CD4-positive, alpha-beta T cell treated with Interleukin-17A for 1 hour (primary cell): ENCODE measurements at places on chromosomes 11 and 22.

GRCh38 chr22:40687706-40688105 lies 8.4 kb downstream of the MCHR1 start:
- no peak for DNase-seq

DNA sequence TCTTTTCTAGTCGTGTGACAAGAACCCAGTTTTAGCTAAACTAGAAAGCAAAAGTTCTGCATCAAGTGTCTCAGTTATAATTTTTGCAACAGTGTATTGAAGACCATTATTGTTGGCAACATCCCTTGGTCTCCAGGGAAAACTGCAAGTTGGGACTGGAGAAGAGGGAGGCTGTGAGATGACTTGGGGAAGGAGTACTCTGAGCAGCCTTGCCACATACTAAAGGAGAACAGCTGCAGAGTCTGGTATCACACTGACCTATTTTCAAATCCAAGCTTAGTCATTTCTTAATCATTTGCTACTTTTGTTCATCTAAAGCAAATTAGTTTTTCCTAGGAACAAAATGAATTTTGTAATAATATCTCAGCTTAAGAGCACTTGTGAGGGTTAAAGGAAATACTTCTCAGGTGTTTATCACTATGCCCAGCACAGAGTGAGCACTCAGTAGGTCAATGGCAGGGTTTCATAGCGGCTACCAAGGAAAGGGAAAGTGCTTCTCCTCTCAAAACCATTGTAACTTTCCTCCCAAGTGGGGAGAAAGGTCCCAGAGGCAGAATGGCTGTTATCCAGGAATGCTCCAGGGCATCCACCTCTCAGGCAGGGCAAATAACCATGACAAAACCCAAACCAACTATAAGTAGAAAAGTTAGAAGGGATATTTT lies 247.1 kb downstream of the C11orf87 start:
- no peak for DNase-seq

GRCh38 chr22:44391481-44392445 lies 79.0 kb upstream of the SHISAL1 start:
- no peak for DNase-seq

- no peak for DNase-seq
Observed at GRCh38 chr11:120914601-120915000, 109.3 kb upstream of the TBCEL start.

DNA sequence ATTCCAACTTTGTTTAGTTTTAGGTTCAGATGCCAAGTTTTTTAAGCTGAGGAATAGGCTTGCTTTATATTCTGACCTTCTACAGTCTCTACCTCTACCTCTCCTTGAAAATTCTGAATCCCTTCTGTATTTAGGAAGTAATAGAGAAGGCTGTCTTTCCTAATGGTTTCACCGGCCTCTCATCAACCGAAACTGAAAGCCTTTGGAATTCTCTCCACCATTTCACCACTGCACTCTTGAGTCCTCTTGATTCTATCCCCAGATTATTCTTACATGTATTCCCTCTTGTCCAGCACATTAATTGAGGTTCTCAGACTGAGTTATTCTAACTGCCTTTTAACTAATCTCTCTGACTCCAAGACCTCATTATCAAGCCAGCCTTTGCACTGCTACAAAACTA lies 67.7 kb upstream of the PICALM start:
- DNase-seq = no peak

DNA sequence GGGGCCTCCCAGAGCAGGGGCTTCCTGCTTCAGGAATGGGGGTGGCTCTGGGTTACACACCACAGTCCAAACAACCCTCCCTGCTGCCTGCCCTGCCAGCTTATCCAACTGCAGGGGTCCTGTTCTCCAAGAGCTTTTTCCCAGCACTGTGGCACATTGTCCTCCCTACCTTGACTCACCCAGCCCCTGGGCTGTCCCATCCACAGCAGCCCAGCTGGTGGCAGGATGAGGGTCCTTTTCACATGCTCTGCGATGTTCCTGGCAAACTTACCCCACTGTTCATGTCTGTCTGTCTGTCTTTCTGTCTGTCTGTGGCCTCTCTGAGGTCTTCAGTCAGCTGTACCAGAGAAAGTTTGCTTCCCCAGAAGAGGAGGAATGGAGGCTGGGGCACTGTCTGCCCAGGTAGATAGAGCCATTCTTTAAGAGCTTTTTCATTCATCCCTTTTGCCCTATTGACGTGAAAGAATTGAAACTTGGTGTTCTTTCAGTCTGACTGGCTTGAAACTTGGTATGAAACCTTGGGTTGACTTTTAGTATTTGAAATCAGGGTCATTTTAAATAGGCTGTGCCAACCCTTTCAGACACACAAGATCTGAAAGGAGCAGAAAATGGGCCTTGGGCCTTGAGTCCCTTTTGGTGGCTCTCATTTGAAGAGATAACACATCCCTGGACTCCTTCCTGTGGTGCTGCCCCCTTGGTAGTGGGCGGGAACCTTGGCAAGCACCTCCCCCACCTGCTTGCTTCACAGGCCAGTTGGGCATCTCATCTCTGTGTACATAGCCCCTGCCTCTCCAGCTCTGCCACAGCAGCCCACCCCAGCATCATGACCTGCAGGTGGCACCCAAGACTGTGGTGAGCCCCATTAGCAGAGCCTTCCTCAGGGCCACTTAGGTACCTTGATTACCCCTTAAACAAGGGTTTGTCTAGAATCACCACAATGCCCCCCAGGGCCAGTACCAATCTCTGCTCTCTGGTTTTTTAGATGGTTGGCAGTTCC lies 74.6 kb upstream of the SUSD2 start:
- peak; percentile 57 for DNase-seq

DNA sequence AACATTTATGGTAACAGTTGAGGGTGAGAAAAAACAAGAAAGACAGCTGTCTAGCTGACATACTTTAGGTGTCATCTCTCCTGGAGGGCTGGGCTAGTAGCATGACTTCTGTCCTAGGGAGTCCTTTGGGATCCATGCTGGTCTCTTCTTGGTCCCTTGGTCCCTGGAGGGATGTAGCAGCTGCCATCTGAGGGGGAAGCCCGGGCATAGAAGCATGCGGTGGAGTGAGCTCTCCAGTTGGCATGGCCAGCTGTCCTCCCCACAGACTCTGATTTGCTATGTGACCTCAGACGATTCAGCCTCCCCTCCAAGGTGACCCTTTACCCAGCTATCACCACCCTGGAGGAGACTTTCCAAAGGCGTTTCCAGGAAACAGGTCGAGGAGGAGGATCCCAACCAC lies 28.7 kb downstream of the POU2F3 start:
- no peak for DNase-seq

DNA sequence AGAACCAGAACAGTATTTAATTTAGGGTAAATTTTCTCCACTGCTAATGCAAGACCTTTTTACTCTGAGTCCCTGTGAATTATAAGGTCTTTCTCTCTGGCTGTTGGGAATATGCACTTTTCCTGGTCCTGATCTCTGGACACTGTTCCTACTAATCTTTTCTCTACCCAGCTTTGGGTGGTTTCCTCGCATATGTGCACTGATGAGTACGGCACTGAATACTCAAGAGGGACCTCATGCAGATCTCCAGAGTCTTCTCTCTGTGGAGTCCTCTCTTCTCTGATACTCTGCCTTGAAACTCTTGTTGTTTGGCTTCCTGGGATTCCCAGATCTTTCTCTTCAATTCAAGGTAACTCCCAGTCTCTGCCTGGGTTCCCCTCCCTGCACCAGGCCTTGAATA lies 14.0 kb downstream of the KCTD14 start:
- no peak for DNase-seq

- DNase-seq = peak; percentile 86
Observed at GRCh38 chr11:128525411-128526243, 61.7 kb downstream of the ETS1 start.

GRCh38 chr22:50274311-50274710 lies 4.1 kb upstream of the MAPK11 start:
- DNase-seq = peak; percentile 59

- DNase-seq = no peak
Observed at GRCh38 chr22:34997633-34998299, 68.2 kb upstream of the ISX start.

- no peak for DNase-seq
Observed at GRCh38 chr22:33274214-33275072, 216.3 kb upstream of the SYN3 start.
